ENCODE measurements at places on chromosomes 5 and 9.
A peak's percentile ranks its signal among the peaks of the same experiment; 100 is the strongest.

DNA sequence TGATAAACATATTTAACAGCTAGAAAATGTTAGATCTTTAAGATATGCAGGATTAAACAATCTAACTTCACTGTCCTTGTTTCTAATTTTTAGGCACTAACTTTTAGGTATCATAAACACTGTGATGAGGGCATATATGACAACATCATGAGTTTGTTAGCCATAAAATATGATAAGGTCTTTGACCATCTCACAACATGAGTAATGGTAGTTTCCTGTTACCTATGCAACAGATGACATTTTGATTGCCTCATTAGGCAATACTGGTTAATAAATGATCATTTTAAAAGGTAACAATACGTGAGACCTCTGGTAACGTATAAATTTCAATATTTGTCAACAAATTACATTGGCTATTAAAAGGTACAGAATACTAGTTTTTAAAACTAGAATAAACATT, 613.5 kb downstream of the PDE4D start:
- no peak for DNase-seq

DNA sequence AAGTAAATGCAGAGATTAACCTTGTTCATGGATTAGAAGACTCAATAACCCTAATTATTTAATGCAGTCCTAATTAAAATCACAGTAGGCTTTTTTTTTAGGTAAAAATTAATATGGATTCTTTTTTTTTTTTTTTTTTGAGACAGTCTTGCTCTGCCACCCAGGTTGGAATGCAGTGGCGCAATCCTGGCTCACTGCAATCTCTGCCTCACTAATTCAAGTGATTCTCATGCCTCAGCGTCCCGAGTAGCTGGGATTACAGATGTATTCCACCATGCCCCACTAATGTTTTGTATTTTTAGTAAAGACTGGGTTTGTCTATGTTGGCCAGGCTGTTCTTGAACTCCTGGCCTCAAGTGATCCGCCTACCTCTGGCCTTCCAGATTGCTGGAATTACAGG, 40.6 kb downstream of the DENND4C start:
- DNase-seq = no peak

- DNase-seq = no peak
Measured at GRCh38 chr9:107874591-107875369, 385.2 kb upstream of the KLF4 start.

- no peak for DNase-seq
Measured at GRCh38 chr5:52829664-52830063, 41.9 kb downstream of the ITGA1 start.

- peak; percentile 52 for DNase-seq
Measured at GRCh38 chr5:177300236-177300880, 3.2 kb downstream of the RAB24 start.

GRCh38 chr9:36258996-36259533, 817 bp upstream of the GNE start:
- DNase-seq = no peak

DNA sequence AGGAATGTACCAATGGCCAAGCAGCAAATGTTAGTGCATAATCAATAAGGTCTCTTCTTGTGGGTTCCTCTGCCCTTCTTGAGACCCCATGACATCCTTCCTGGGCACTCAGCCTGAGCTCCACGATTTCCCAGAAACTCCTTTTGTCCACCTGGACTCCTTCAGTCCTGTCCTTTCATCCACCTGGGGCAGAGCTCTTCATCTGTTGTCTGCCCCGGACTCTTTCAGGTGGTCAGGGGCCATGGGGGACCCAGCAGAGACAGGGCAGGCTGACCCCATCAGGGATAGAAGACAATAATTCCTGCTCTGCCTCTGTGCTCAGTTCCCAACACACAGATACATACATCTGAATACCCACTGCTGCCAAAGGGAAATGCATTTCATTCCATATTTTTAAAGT, 58.9 kb upstream of the OTULINL start:
- no peak for DNase-seq

GRCh38 chr9:95826183-95826838, 49.2 kb upstream of the ERCC6L2 start:
- DNase-seq = no peak

GRCh38 chr9:96884443-96884842, 30.1 kb upstream of the ZNF782 start:
- no peak for DNase-seq
